Osteoblast (primary cell): ENCODE measurements at places on chromosomes 6 and 20. TPM values are rescaled to one million over a fixed set of nuclear protein-coding genes. Genes with fewer than 3 reads are reported as not detected.

GRCh38 chr6:142952614-142953013, 7.6 kb upstream of the HIVEP2 start:
- DNase-seq: no peak
- no peak overlapping the region for H3K4me3 ChIP-seq
- H3K4me1 ChIP-seq: no peaks in the 10 kb centered on the region
- H3K27me3 ChIP-seq: no peaks in the 10 kb centered on the region
- H3K27ac ChIP-seq: no peak overlapping the region
- no peaks in the 10 kb centered on the region for H3K36me3 ChIP-seq

GRCh38 chr20:6169251-6169650, 46.4 kb upstream of the FERMT1 start:
- H3K4me1 ChIP-seq: no peaks in the 10 kb centered on the region
- no peak overlapping the region for H3K4me3 ChIP-seq
- DNase-seq: peak; percentile 58
- no peak overlapping the region for H3K27ac ChIP-seq

The OTOR gene
- total RNA-seq: not detected in 2 replicates

- H3K27ac ChIP-seq: peak overlapping the region; percentile 55
- H3K27me3 ChIP-seq: peaks cover 10% of the 10 kb centered on the region
- peaks cover 29% of the 10 kb centered on the region for H3K4me1 ChIP-seq
- DNase-seq: peak; percentile 90
- H3K36me3 ChIP-seq: no peaks in the 10 kb centered on the region
These were observed 793 bp downstream of the GMPR start for GRCh38 chr6:16238963-16239797.

DNA sequence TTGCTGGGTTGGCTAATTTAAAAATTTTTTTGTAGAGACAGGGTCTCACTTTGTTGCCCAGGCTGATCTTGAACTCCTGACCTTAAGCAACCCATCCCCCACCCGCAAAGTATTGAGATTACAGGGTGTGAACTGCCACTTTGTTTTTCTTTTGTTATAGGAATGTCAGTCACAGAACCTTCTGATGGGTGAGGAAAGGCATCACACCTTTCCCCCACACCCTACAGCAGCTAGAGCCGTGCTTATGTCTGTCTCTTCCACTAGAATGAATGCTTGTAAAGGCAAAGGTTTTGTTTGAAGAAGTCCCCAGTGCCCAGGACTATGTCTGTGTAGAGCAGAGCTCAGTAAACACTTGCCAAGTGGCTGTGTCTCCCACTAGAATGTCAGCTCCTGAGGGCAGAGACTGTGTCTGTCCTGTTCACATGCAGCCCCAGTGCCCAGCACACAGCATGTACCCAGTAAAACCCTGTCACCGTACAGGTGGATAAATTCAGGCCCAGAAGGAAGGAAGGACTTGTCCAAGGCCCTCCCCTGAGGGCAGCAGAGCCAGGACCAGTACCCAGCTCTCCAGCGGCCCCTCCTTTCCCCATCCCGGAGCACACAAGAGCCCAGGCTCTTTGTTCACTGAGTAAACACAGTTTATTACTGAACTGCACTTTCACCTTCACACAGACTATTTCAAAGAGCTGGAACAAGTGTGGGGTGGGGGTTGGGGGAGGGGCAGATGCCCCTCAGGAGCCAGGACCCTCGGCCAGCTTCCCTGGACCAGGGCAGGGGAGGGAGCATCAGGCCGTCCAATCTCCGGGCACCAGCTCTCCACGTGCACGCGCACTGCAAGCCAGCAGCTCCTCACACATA, 26.4 kb downstream of the COX4I2 start:
- DNase-seq: no peak
- H3K4me1 ChIP-seq: peaks cover 14% of the 10 kb centered on the region
- H3K36me3 ChIP-seq: peaks cover 33% of the 10 kb centered on the region
- H3K27ac ChIP-seq: no peak overlapping the region

DNA sequence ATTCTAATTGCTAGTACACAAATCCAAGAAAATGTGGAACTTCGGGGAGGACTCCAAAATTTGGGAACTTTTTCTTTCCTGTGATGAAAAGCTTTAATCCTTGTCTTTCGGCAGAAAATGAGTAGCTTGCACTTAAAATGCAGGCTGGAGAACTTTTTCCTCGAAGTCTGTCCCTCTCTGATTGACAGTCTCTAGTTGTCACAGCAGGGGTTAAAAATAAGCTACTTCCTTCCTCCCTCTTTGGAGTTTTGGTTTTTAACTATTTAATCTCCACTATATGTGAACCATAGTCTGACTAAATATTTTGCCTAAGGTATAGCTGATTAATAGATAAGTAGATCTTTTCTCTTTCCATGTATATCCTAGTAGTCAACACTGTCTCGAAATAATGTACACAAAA, 66.8 kb upstream of the MBOAT1 start:
- no peaks in the 10 kb centered on the region for H3K36me3 ChIP-seq
- no peaks in the 10 kb centered on the region for H3K4me1 ChIP-seq
- no peak for DNase-seq
- H3K27ac ChIP-seq: no peak overlapping the region

- no peak overlapping the region for H3K4me3 ChIP-seq
- peak; percentile 91 for DNase-seq
- peaks cover under 1% of the 10 kb centered on the region for H3K27me3 ChIP-seq
- H3K27ac ChIP-seq: peak overlapping the region; percentile 29
- H3K4me1 ChIP-seq: peaks cover 15% of the 10 kb centered on the region
These were observed 6.1 kb downstream of the MMP24 start for GRCh38 chr20:35232575-35232974.

DNA sequence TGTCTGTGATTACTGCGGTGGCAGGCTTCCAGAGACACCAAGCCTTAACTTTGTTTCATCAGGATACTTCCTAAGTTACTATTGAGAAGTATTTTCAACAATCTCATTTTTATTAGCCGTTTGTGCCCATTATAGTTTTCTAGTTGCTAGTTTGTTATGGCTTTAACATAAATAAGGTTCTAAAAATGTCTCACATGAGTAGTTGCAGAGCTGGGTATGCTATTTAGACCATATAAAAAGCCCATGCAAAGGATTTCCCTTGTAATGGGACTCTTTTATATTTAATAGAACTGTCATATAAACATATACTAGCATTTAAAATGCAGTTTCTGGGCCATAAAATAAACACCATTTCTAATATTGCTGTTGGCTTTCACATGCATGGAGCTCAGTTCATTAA, 205.3 kb upstream of the TCF21 start:
- H3K36me3 ChIP-seq: no peaks in the 10 kb centered on the region
- no peak for DNase-seq

DNA sequence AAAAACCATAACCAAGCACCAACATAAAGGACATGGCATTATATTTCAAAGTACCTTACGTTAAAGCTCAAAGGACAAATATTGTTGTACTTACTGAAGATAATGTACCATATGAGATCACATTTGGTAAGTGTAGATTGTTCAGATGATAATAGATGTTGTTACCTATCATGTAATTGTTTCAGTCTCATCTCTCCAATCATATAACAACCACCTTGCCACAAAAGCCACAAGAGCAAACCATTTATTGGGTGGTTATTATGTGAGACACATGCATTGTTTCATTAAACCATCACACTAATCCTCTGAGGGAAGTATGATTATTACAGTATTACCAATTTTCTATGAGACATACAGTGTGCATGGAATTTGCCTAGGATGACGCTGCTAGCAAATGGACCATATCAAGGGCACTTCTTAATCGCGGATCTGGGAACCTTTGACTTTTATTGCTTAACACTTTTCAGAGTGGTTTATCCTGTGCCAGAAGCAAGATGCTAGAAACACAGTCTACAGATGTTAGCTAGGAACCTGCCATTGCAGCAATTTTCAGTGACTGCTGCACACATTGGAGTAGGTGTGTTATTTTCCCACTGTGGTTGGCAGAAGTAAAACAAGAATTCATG, 149.8 kb upstream of the AKIRIN2 start:
- peaks cover 17% of the 10 kb centered on the region for H3K27me3 ChIP-seq
- no peak overlapping the region for H3K4me3 ChIP-seq
- H3K4me1 ChIP-seq: no peaks in the 10 kb centered on the region
- H3K36me3 ChIP-seq: no peaks in the 10 kb centered on the region

DNA sequence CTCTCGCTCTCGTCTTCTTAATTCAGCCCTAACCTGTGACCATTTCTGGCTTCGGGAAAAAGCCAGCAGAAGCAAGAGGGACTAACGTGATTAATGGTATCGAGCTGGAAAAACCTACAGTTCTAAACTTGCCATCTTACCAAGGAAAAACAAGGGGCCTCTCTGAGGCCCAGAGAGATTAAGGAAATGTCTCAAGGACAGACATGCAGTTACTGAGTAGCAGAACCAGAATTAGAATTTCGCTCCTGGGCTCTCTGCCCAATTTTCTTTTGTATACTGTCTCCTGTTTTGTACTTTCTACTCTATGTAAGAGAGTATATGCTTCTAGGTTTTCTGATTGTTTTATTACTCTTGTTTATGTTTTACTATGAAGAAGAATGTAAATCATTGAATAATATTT, 67.8 kb upstream of the LTV1 start:
- H3K4me3 ChIP-seq: no peak overlapping the region
- no peak overlapping the region for H3K27ac ChIP-seq
- no peaks in the 10 kb centered on the region for H3K27me3 ChIP-seq
- DNase-seq: no peak

GRCh38 chr20:32495217-32495565, 89.9 kb downstream of the NOL4L start:
- H3K27me3 ChIP-seq: peaks cover 5% of the 10 kb centered on the region
- peaks cover 6% of the 10 kb centered on the region for H3K4me1 ChIP-seq
- no peak overlapping the region for H3K4me3 ChIP-seq
- H3K27ac ChIP-seq: no peak overlapping the region
- no peaks in the 10 kb centered on the region for H3K36me3 ChIP-seq

GRCh38 chr6:135657207-135657606, 159.7 kb upstream of the AHI1 start:
- no peaks in the 10 kb centered on the region for H3K36me3 ChIP-seq
- H3K4me1 ChIP-seq: no peaks in the 10 kb centered on the region
- H3K4me3 ChIP-seq: no peak overlapping the region
- no peaks in the 10 kb centered on the region for H3K27me3 ChIP-seq
- DNase-seq: no peak

DNA sequence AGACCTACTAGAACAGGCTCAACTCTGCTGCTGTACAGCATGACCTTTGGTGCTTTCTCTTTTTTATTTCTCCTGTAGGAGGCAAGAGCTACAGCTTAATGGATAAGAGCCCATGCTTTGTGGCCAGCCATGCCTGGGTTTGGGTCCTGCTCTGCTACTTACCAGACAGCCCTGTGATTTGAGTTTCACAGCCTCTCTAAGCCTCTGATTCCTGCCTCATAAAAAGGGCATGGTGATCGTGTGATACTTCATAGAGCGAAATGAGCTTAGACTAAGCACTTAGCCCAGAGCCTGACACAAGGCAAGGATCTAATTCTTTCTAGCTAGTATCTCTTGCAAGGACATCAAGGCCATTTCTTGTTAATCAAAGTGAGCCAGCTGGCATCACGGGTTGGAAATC, 19.3 kb upstream of the PDE7B start:
- DNase-seq: no peak
- no peaks in the 10 kb centered on the region for H3K27me3 ChIP-seq
- H3K4me3 ChIP-seq: no peak overlapping the region
- no peaks in the 10 kb centered on the region for H3K36me3 ChIP-seq
- no peak overlapping the region for H3K27ac ChIP-seq

The NKAIN4 gene
- not detected in 2 replicates for total RNA-seq

- no peak overlapping the region for H3K4me3 ChIP-seq
- H3K4me1 ChIP-seq: peaks cover 25% of the 10 kb centered on the region
- peak overlapping the region; percentile 89 for H3K27ac ChIP-seq
- peaks cover 43% of the 10 kb centered on the region for H3K36me3 ChIP-seq
These were observed 3.5 kb downstream of the PIGT start for GRCh38 chr20:45419188-45420091.

The CRIP3 gene
- 0.59 TPM in 1 of 2 replicates, not detected in the other for total RNA-seq
